CMK (cell line): ENCODE measurements at places on chromosomes 2 and 18.

GRCh38 chr2:144515099-144515695 is 4.7 kb downstream of the ZEB2 start:
- no peak for DNase-seq

DNA sequence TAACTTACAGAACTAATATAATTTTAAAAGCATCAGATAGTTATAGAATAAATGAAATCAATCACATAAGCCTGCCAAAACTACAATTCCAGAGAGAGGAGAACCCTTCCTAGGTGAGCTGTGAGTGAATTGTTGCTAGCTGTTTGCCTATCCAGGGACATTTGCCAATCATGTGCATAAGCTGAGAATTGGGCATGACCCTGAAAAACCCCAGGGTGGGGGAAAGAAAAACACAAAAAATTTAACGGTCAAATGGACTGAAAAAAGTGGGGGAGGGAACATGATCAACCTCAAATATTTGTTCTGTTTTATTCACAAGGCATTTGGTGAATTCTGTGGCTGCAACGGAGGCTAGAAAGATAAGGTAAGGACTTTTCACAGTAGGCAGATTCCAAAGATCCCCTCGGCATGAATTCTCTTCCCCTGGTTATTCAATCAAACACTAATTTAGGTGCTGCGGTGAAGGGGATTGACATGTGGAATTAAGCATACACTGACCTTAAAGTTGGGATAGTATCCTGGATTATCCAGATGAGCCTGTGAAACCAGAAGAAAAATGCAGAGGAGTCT is 203.9 kb upstream of the RGPD4 start:
- DNase-seq: no peak

- no peak for DNase-seq
These were observed 24.6 kb upstream of the TLK1 start for GRCh38 chr2:171185165-171185818.

DNA sequence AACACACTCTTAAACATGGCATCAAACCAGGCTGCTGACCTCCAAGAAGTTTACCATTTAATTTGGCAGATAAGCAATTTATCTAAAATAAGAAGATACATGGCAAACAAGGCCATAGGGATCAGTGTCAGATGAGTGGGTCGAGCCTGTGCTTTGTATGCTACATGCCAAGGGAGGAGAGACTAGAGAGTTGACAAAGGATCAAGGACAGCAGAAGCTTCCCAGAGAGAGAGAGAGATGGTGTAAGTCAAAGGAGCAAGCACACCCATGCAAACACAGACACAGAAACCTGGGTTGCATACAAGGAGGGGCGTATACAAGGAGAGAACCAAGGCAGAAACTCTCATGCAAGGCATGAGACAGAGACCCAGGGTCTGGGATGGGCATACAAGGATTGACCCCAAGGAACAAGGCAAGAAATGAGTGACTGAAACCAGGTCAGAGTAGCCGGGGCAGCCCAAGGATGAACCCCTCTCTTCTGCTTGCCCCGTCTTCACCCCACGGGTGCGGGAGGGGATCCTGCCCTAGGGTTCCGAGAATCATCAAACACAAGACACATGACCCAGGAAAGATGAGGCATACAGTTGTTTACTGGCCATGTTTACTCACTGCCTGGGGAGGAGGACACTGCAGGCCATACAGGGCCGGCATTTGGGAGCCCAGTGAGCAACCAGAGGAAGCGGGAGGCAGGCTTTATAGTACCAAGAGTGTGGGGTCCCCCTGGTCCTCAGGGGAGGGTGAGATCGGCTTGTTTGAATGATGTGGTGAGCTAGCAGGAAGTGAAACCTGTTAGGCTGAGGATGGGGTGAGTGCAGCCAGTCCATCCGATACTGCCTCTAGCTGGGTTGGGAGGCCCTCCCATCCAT is 529.2 kb upstream of the ID2 start:
- no peak for DNase-seq

DNA sequence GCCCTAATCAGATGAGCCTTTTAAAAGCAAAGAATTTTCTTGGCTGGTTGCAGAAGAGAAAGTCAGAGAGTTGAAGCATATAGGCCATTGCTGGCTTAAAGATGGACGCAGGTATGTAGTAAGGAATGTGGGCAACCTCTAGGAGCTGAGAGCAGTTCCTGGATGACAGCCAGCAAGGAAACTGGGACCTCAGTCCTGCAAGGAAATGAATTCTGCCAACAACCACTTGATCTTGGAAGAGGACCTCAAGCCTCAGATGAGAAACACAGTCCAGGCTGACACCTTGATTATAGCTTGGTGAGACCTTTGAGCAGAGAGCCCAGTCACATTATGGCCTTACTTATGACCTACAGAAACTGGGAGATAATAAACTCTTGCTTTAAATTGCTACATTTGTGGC is 15.7 kb downstream of the PHOSPHO2 start:
- no peak for DNase-seq

GRCh38 chr18:60112369-60112768 is 212.6 kb downstream of the PMAIP1 start:
- DNase-seq: no peak

GRCh38 chr2:18585526-18585925 is 3.8 kb downstream of the NT5C1B start:
- DNase-seq: no peak

DNA sequence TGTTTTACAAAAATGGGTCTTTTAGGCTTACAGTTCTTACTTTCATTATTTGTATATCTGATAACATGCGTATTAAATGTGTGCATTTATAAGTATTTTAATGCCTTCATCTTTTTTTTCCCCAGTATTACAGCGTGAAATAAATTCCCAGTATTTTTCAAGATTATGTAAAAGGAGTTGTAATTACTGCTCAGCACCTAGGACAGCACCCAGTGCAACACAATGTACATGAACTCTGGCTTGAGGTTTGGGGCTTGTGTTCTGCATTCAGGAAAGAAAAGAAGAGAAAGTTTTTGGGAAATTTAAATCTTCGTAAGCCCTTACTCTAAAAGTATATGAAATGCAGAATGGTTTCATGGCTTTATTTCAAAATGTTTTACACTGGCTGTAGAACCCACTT is 16.7 kb downstream of the ZNF638 start:
- DNase-seq: no peak

- DNase-seq: no peak
These were observed 32.2 kb downstream of the ACVR1 start for GRCh38 chr2:157843935-157844334.

- DNase-seq: no peak
These were observed 363.7 kb downstream of the SLC4A3 start for GRCh38 chr2:219991116-219991515.

GRCh38 chr2:72097276-72097675 is 50.4 kb downstream of the CYP26B1 start:
- no peak for DNase-seq

GRCh38 chr2:209806318-209806717 is 34.7 kb downstream of the UNC80 start:
- DNase-seq: no peak

- DNase-seq: no peak
These were observed 116.9 kb downstream of the C1D start for GRCh38 chr2:67945940-67946339.

DNA sequence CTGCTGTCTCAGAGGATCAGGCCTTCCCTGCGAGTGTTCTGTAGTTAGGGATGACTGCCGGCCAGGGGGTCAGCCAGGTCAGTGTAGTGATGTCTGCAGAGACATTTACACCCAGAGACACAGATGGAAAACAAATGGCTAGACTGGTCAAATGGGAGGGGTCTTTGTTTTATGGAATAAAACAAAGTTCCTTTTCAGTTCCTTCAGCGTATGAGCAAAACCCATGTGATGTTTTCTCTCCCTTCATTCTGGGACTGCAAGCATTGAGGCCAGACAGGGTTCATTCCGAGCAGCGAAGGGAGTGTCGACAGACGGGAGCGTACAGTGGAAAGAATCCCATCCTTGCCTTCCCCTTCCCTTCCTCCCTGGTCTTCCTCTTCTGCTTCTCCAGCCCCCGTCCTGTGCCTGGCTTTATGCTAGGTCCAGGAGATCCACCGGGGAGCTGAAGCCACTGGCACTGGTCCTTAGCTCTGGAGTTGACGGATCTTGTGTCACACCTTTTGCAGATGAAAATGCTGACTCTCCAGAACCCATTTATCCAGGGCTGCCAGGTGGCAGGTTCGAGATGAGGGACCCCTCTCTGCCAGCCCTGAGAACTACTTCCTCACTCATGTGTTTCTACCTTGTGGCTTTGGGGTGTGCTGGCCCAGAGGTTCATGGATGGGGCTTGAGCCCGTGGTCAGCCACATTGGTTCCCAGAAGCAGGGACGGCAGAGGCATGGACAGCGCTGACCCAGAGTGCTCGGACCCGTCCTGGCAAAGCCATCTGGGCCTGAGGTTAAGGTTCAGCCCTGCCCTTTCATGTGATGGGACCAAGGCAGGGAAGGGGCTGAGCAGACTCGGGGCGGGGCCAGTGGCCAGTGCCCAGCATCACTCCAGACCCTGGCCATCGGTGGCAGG is 24.2 kb downstream of the ITGB1BP1 start:
- DNase-seq: no peak

DNA sequence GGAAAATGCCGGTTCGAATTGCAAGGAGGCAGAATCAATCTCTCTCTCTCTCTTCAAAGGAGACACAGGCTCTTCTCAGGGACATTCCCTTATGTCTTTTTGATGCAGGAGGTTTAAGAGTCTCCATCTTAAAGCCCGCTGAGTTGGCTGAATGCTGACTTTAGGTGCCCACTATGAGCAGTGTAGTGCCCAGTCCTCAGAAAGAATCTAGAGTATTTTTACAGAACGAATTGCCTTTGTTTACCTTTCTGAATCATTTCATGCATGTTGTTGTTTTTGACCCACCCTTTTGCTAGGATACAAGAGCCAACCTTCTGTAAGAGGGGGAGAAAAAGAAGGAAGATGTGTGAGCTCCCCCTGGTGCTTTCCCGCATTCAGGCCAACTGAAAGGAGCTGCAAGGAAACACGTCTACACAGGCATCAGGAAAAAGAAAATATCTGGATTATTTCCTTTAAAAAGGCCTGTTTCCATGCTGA is 193.5 kb upstream of the TCF4 start:
- DNase-seq: no peak

DNA sequence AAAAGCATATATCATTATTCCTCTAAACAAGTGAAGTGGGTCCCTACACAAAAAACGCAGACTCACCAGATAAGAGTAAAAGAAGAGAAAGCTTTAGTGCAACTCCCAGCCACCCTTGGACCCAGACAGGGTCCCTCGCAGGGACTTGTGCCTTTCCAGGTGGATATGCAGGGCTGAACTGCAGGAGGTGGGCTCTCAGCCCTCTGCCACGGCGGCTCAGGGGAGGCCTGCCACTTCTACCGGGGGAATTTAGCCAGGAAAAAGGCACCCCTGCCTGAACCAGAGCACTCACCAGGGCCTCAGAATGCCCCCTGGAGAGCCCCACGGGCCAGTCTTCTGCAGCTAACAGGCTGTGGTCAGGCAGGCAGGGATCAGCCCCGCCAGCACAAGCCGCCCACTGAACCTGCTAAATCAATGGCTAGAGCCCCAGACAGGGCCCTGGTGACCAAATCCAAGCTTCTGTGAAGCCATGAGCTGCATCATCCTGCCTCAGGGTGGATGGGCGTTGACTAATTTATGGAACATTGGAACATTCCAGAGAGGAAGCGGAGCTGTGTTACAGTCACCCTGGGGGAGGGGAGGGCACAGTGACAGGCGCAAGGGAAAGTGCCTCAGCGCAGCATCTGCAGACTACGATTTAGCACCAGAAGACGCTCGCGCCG is 209.3 kb downstream of the EIPR1 start:
- DNase-seq: no peak

DNA sequence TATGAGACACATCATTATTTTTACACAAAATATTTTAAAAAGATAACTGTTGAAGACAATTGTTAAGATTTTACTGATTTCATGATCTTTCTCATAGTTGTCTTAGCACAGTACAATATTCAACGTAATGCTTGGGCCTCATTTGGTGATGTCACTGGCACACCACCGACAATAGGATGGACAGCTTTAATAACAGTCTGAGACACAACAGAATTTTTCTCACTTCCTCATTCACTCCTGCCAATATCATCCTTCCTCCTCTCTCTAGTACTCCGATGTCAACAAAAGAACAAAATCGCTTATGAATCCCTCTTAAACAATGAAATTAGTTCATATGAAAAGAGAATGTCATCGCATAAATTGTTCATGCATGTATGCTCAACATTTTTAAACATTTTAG is 461.9 kb upstream of the CDH7 start:
- no peak for DNase-seq

DNA sequence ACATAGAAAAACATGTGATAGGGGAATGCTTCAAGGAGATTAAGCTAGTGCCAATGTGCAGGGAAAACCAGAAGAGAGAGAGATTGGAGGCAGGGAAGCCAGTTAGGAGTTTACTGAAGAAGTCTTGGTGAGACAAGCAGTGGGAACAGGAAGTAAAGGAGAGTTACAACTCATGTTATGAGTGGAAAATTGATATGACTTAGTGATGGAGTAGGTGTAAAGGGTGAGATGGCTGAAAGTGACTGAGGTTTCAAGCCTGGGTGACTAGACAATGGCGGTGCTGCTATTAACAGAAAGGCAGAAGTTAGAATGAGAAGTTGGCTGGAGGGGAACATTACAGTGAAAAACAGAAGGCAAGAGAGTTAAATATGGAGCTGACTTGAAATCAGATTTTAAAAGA is 16.5 kb downstream of the DOK1 start:
- no peak for DNase-seq

DNA sequence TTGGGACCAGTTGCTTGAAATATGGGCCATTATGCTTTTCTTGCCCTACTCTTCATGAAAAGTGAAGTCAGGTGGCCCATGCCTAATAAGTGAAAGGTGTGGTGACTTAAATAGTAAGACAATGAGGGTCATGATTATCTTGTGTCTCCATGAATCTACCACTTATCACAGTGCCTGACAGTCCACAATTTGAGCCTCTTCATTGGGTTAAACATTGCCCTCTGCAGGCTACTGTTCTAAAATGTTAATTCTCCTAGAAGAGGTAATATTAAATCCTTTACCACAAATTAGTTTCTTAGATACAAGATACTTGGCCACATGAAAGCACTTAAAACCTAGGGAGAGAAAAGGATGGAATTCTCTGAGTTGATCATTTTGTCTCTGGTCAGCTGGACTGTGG is 4.0 kb downstream of the EGR4 start:
- no peak for DNase-seq

- no peak for DNase-seq
These were observed 373.2 kb downstream of the TRIB2 start for GRCh38 chr2:13089971-13090370.

DNA sequence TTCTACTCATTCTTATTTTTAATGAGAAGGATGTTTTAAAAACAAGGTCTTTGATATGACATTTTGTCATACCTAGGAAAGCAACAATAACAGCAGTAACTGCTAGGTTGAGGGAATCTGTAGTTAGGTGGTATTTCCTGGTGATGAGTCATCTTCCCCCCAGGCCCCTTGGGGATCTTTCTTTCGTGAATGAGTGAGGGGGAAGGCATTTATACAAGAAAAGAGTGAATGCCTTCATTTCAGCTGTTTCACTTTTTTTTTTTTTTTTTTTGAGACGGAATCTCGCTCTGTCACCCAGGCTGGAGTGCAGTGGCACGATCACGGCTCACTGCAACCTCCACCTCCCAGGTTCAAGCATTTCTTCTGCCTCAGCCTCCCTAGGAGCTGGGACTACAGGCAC is 108.6 kb downstream of the MAP4K4 start:
- no peak for DNase-seq

GRCh38 chr18:37734406-37734805 is 168.8 kb upstream of the CELF4 start:
- DNase-seq: no peak
